ENCODE measurements at places on chromosomes 4 and X.

DNA sequence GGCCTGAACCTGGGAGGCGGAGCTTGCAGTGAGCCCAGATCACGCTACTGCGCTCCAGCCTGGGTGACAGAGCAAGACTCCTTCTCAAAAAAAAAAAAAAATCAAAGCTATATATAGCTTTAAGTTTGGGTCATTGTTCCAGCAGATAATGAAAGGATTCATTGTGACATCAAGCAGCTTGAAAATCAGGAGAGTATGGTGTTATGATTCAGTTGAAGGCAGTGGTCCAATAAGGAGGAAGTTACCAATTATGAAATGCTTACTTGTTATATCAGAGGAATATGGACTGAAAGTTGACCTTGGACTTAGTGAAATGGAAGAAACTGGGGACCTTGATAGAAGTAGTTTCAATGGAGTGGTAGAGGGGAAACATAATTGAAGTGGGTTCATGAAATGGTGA lies 140.4 kb upstream of the MAD2L1 start:
- no peak for DNase-seq

- DNase-seq: no peak
Observed at GRCh38 chr4:108762559-108763225, at the start of gene ETNPPL. Gene ETNPPL (minus strand): TSS chr4:108763053. CDS start chr4:108762898, 155 bp downstream.

DNA sequence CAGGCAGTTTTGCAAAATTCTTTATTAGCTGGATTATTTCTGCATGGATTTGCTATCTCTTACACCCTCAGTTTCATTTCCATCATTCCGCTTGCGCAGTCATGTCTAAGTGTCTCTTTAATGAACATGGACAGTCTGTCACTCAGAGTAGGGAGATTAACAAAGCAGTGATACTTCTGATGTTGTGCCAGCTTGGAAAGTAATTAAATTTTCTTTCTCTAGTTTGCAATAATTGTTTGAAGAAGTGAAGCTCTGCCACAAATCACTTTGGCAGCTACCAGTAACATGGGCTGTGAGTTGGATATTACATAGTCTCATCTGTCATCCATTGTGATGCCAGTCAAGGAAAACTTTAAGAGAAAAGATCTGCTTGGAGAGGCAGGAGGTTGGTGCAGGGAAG lies 324.8 kb upstream of the NWD2 start:
- no peak for DNase-seq

GRCh38 chr4:25144870-25145481 lies 15.3 kb downstream of the SEPSECS start:
- DNase-seq: no peak

Data from activated CD4-positive, alpha-beta T cell treated with anti-CD3 and anti-CD28 coated beads, Interleukin-2, amount 50 U/mL, for 4 hours (primary cell).